Kidney epithelial cell (primary cell): ENCODE measurements at places on chromosomes 16 and 17. TPM values are rescaled to one million over a fixed set of nuclear protein-coding genes. Genes with fewer than 3 reads are reported as not detected.

Gene IL21R
- total RNA-seq: 1.1 and 1.6 TPM in 2 replicates

GRCh38 chr17:61467416-61468262 lies 15.4 kb downstream of the TBX4 start:
- DNase-seq: no peak

- no peak for DNase-seq
These were observed 83.3 kb upstream of the C16orf82 start for GRCh38 chr16:26983426-26983825.

Gene TPSB2
- total RNA-seq: not detected in 2 replicates

Gene MLKL
- 11.5 and 12.0 TPM in 2 replicates for total RNA-seq
